ENCODE measurements at places on chromosomes 3 and 15.
A peak's percentile ranks its signal among the peaks of the same experiment; 100 is the strongest.

GRCh38 chr15:73564255-73564654 lies 68.9 kb downstream of the NPTN start:
- DNase-seq: no peak

GRCh38 chr3:143313025-143313892 lies 193.7 kb downstream of the CHST2 start:
- no peak for DNase-seq

DNA sequence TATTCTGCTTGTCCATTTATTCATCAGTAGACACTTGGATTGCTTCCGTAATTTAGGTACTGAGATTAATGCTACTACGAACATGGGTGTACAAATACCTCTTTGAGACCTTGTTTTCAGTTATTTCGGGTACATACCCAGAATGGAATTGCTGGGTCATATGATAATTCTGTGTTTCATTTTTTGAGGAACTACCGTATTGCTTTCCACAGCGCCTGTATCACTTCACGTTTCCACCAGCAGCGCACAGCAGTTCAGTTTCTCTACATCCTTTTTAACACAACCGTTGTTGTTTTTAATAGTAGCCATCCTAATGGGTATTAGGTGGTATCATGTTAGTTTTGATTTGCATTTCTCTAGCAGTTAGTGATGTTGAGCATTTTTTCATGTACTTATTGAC lies 9.5 kb downstream of the PAK2 start:
- DNase-seq: no peak

DNA sequence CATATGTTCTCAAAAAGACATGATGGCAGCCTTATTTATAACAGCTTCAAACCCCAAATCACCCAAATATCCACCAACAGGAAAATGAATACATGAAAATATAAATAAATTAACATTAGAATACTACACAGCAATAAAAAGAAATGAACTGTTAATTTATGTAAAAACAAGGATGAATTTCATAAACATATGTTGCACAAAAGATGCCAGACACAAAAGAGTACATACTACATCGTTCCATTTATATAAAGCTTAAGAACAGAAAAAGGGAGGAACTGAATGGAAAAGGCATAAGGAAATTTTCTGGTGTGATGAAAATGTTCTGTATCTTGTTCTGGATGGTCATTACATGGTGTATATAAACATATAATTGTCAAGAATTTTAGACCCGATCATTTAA lies 69.9 kb upstream of the TUSC7 start:
- DNase-seq: no peak

GRCh38 chr3:135329479-135329878 lies 534.4 kb downstream of the EPHB1 start:
- DNase-seq: no peak

DNA sequence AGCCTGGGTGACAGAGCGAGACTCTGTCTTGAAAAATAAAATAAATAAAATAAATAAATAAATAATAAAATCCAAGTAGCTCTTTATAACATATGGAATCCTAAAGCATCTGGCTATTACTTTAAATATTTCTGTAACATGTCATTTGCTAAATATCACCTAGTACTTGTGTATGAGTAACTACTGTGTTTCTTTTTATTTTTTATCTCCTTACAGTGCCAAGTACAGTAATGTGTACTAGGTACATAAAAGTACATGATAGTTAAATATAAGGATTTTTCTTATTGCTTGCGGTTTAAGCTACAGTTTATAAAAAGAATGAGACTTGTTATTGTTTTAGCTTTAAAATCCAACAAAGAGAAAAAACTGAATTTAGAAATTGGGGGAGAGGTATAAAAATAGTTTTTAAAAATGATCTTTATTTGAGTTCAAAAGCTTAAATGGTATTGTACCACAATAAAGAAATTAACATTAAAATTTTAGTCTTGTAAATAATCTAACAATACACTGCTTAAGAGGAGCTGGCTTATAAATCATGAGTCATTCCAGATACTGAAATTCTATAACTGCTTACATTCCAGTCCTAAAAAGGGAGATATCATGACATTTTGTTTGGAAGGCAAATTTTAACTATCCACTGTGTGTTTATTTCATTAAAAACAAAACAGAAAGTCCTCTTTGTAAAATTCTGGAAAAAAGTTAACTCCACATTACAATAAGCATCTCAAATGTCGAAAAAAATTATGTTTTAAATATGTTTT lies 73.1 kb downstream of the FGF7 start:
- DNase-seq: no peak

- no peak for DNase-seq
Observed at GRCh38 chr15:71375934-71376333, 260.7 kb downstream of the THSD4 start.

- no peak for DNase-seq
Observed at GRCh38 chr15:72845981-72846383, 62.4 kb upstream of the ADPGK start.

DNA sequence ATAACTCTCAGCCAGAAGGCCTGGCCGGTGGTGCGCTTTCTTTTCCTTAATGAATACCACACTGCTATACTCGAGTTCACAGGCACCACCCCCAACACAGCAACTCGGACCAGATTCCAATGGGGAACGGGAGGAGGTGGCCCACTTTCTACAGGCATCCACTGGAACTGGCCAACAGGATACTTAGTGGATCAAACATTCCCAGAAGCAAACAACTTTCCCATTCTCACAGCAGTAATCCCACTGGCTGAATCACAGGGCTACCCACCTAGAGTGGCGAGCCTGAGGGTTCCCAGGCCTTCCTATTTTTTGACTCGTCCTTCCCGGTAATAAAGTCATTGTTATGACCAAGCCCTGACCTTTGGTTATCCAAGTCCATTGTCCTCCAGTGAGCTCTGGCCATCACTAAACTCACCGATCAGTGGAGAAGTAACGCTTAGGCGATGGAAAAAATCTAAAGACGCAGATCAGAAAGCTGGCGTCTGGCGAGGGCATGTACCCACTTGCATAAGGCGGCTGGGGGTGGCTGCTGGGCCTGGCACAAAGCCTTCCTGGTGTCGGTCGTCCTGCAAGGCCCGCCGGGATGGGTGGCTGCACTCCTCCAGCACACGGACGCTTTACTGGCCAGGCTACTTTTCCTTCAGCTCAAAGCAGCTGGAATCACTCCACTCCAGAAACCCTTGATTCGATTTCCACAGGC lies 1.2 kb downstream of the EOGT start:
- no peak for DNase-seq

DNA sequence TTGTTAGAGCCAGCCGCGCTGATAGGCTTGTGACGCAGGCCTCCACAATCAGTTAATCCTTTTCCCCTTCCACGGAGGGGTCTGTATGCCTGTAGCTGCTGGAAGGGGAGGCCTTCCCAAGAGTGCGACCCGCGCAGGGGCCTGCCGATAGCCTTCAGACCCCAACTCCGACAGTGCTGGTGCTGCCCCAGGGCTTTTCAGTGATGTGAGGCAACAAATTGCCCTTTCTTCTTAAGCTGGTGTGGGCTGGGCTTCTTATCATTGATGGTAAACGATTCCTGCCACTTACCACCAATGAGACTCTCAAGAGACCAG lies 143.4 kb downstream of the CHSY1 start:
- no peak for DNase-seq

GRCh38 chr3:181709537-181710279 lies 2.0 kb upstream of the SOX2 start:
- peak; percentile 87 for DNase-seq

DNA sequence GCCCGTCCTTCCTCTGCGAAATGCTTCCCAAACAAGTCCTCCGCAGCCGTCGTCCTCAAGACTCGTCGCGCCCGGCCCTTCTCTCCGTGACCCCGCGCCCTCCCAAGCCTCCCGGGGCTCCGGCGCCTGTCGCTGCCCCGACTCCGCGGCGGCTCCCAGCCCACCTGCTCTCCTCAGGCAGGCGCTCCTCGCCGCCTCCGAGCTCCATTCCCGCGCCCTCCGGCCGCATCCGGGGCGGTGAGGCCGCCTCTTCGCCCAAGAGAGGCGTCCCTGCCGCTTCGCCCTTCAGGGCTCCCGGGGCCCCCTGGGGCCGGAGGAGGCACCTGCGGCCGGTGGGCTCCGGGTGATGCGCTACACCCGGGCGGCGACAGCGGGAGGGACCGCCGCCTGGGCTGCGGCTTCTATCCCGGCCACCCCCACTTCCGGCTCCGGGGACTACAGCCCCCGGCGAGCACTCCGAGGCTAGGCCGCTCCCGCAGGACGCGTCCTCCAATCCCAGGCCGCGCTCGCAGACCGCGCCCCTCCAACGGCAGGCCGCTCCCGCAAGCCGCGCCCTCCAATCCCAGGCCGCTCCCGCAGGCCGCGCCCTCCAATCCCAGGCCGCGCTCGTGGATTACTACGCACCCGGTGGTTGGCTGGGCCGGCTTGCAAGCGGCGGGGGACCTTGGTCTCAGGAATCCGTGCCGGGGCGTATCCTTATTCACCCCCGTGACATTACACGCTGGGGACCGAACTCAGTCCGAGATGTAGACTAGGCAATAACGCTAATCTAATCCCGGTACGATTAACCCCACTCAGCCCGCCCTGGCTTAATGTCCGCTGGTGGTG lies at the start of gene RUBCN:
RUBCN (minus strand) TSS at position 414 of the 828 bp plus-strand sequence; CDS start at position 229, 185 bp downstream.
- peak; percentile 100 for DNase-seq

- DNase-seq: no peak
Observed at GRCh38 chr15:64850778-64851502, 9.2 kb downstream of the PLEKHO2 start.

DNA sequence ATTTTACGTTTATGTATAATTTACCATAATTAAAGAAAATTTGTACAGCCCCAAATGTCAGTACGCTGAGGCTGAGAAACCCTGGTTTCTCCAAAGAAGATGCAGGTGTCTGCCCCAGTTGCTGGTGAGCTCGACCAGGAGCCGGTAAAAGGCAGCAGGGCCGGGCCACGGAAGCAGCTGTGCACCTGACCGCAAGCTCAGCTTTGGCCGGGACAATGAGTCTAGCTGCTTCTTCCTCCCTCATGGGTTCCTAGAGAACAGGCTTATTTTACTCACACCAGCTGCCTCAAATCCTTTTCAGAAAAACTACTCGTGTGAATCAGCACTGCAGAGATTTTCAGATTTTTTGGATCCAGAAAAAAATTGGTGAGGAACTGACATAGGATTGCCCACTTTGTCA lies 18.0 kb upstream of the ZXDC start:
- peak; percentile 79 for DNase-seq

DNA sequence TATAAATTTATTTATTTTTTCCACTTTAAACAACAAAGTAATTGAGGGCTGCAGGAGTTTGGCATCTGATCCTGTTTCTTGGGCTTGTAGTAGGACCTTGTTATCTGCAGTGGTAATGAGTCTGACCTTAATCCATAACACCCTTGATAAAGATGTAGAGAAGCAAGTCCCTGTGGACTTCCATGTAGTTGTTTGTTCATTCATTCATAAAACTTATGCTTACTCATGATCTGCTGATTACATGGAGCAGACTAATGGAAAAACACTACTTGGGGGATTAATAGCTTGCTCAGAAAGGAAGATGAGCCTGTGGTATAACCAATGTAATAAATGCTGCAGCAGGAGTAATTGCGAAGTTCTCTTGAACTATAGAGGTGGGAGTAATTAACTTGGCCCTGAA lies 271.5 kb upstream of the TBL1XR1 start:
- no peak for DNase-seq

DNA sequence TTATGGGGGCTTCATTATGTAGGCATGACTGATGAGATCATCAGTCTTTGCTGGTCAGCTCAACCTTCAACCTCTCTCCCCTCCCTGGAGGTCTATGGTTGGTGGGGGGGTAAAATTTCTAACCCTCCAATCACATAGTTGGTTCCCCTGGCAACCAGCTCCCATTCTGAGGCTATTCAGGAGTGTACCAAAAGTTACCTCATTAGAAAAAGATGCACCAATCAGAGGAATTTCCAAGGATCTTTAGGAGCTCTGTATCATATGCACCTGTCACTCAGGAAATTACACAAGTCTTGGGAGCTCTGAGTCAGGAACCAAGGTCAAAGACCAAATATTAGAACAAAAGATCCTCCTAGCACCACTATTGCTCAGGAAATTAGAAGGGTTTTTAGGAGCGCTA lies 21.4 kb upstream of the LEO1 start:
- DNase-seq: no peak

GRCh38 chr3:146227486-146227885 lies 23.4 kb downstream of the PLSCR4 start:
- no peak for DNase-seq

DNA sequence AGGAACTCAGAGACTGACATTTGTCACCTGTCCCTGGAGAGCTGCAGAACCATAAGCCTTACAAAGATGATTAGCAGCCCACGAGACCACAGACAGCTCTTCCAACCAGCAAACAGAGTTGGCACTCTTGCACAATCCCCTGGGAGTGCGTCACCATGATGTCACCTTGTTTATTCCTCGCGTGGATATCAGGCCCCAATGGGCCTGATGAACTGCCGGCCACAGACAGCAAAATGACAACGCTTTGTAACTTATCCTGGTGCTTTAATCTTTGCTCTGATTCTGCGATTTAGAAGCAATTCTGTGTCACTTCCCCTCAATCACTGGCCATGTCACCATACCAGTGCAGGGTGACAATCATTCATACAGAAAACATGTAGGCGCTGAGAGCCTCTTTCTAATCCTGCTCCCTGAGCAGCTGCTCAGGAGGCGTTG lies 89.2 kb downstream of the TAMM41 start:
- peak; percentile 46 for DNase-seq

DNA sequence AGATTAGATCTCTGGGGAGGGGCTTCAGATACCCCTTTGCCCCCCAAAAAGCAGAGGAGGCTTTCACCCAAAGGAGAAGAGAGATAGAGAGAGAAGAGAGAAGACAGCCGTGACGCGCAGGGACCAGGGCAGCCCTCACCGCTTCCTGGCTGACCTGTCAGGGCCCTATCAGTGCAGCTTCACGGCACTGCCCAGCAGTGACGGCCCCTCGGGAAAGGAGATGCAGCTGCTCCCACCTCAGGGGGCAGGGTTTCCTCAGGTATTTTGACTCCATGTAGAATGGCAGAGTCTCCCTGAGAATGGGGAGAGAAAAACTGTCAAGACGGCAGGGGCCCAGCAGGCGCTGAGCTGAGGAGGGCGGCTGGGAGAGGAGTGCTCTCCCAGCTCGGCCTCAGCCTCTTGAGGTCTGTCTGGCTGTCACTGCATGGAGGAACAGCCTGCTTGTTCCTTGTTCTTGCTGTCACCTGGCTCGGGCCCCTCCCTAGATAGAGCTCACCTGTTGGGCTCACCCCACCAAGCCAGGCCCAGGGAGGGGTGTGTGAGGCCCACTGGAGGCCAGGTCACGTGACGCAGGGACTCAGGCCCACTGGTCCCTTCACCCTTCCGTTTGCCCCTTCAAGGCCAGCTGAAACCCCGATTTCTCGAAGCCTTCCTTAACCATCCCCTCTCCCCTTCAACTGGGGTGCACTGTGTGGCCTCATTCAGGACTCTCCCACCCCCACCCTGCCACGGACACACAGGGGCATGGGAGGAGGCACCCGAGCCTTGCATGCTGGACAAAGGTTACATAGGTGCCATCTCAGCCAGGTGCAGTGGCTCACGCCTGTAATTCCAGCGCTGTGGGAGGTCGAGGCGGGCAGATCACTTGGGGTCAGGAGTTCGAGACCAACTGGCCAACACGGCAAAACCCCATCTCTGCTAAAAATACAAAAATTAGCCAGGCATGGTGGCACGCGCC lies 28.2 kb downstream of the LOXL1 start:
- no peak for DNase-seq

DNA sequence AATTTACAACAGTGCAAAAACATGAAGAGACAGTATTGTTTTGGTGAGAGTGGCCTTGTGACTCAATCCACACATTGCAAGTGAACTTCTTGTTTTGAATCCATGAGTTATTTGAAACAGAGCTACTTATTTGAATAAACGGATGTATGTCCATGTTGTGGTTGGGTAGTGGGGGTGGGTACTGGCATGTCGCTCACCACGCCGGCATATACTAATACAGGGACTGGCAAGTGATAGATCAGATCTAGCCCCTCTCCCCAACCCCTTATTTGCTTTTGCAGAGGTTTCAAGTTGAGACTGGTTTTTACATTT lies 83.8 kb downstream of the EDEM1 start:
- DNase-seq: no peak
